ENCODE measurements at places on chromosomes 13 and 19. TPM values are rescaled to one million over a fixed set of nuclear protein-coding genes. Genes with fewer than 3 reads are reported as not detected.

DNA sequence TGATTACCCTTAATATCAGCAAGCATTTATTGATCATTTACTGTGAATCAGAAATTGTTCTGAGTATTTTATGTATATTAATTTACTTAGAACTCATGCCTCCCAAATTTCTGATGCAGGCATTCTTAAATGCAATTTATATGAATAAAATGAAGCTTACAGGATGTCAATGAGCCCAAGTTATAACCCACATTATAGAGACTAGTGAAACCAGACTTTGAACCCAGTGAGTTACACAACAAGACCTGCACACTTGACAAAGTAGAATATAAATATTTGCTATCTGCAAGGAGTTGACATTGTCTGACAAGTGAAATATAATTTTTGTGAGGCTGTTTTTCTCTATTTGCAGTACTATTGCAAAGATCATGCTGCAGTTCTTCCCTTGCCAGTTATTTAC lies 656.0 kb downstream of the GPC5 start:
- DNase-seq: no peak

GRCh38 chr19:58560007-58560887 lies 1.8 kb upstream of the UBE2M start:
- no peak for DNase-seq

GRCh38 chr13:102280366-102280765 lies 121.5 kb downstream of the FGF14 start:
- no peak for DNase-seq

SHANK1 gene
- 0.28 TPM for polyA plus RNA-seq

SRRM5 gene
- polyA plus RNA-seq: 0.19 TPM

CKAP2 gene
- 7.1 TPM for polyA plus RNA-seq
